Activated T-cell treated with anti-CD3 and anti-CD28 coated beads, Interleukin-2, amount 50 U/mL, for 48 hours (primary cell): ENCODE measurements at places on chromosomes 12 and 14.
A peak's percentile ranks its signal among the peaks of the same experiment; 100 is the strongest.

DNA sequence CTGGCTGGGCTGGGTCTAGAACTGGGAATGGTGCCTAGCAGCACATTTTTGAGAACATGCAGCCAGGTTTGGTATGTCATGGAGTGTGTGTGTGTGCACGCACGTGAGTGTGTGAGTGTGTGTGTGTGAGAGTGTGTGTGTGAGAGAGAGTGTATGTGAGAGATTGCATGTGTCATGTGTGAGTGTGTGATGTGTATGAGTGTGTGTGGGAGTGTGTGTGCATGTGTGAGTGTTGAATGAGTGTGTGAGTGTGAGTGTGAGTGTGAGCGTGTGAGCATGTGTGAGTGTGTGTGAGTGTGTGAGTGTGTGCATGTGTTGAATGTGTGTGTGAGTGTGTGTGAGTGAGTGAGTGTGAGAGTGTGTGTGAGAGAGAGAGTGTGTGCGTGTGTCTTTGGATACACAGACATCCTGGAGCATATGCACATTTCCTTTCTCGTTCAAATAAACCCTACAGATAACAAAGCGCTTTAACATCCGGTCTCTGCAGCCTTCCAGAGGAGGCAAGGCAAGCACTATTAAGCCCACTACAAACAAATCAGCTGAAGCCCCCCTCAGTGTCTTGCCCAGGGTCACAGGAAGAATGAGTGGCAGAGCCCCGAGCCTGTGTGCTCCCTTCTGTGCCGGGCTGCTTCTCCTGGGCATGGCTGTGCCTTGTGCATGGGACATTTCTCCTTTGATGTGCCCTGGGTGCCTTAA is 108.7 kb upstream of the ETV6 start:
- no peak for DNase-seq

DNA sequence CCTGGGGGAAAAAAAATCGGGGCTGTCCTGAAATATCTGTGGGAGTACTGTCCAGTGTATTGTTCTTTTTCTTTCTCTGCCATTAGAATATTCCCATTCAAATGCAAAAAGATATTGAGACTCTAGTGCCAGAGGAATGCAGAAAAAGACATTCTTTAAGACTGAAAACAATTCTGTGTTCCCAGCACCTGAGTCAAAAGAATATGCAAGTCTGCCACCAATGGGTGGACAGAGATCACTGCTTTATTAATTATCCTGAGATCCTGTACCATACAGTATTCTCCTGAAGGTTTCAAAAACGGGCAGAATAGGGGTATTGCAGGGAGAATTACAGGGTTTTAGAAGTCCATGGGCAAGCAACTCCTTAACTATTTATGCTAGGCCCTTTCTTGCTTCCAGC is 361.8 kb downstream of the C12orf50 start:
- DNase-seq: no peak

- DNase-seq: no peak
These were observed 43.9 kb upstream of the ASPG start for GRCh38 chr14:104041430-104042104.

- DNase-seq: no peak
These were observed 17.8 kb downstream of the CCDC85C start for GRCh38 chr14:99586054-99586760.

DNA sequence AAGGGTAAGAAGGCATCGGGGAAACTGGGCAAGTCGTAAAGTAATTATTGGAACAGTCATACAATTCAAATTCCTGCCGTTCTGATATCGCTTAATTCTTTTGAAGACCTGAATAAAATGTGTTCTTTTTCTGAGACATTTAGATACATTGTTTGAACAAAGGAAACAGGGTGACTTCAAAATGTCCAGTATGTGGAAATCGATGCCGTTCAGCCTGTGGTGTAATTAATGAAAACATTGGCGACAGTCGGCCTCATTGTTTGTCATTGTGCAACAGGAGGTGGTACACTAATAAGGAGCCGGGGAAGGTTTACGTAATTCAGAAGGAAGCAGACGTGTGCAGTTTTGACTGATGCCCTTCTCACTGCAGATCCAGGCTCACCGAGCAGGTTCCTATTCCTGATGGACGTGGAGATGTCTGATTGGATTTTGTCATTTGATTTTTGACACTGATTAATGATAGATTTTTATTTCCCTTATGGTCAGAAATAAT is 92.7 kb downstream of the BORCS5 start:
- DNase-seq: no peak

GRCh38 chr12:11836282-11837151 is 187.0 kb downstream of the ETV6 start:
- peak; percentile 78 for DNase-seq

DNA sequence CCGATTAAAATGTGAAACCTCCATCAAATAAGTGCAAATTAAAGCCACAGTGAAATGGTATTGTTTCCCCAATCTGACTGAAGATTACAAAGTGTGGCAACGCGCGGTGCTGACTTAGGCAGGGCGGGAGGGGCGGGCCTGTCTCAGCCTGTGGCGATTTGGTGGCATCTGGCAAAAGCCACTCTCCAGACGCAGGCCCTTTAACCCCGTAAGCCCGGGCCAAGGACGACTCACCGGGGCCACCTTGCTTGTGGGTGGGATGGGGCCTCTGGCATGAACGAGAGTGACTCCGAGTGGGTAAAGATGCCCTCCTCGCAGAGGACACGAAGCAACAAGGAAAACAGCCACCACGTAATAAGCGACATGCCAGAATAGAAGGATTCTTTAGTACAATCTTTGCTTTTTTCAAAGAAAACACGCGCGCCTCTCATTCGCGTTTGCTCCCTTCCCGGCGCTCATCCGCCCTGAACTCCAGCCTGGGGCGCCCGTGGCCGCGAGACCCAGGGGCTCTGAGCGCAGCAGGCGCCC is 815 bp downstream of the DEGS2 start:
- DNase-seq: no peak

DNA sequence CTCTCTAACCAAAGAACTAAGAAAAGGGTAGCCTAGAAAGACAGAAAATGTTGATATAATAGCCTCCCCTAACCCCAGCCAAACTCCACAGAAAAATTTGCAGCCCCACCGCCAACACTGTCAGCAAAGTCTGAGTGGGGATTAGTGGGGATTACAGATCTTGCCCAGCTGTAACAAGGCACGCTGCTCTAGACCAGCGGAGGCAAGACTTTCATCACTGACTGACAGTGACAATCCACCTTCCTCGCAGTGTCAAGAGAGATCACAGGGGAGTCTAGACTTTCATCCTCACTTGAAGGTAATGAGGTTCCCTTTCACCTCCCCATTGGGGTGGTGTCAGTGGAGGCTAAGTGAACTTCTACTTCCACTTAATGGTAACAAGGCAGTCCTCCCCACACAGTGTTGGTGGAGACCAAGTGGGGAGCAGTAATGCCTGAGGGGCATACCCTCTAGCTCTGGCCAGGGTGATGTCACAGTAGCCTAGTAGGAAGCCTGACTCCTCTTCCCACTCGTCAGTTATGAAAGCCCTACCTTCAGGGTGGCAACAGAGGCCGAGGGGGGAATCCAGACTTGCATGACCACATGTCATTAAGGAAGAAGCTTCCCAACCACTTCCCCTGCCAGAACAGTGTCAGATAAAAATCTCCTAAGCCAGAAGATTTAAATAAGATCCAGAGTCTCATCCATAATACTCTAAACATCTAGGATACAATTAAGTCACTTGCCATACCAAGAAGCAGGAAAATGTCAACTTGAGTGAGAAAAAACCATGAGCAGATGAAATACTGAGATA is 91.7 kb upstream of the RASSF8 start:
- DNase-seq: no peak

GRCh38 chr14:68810173-68811153 is 17.6 kb upstream of the ZFP36L1 start:
- no peak for DNase-seq
